ENCODE measurements at places on chromosomes 2 and 18. TPM values are rescaled to one million over a fixed set of nuclear protein-coding genes. Genes with fewer than 3 reads are reported as not detected.

- peak; percentile 66 for DNase-seq
Measured at GRCh38 chr2:173553593-173553992, 198.9 kb downstream of the CDCA7 start.

DNA sequence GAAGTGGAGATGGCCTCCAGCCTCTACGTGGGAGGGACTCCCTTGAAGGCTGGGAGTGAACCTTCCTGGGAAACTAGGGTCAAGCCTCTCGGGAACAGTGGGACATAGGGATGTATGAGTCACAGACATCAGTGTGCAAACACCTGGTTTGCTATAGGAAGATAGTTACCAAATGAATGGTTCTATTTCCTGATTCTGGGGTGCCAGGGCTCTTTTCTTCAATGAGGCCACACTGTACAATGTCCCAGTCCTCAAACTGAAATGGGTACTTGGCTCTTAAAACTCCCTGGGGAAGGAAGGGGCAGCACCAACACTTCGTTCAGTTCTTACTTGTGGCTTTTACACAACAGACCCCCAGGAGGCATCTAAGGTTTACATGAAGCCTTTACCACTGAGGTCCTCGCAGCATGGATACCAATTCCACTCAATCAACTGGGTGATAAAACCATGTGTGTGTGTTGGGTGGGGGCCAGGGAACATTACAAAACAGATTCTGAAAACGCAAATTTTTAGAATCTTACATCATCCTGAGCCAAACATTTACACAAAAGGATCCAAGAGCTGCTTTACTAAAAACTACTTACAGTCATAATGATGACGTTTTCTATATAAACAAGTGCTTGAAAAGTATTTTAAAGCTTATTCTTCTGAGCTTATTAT, 10.4 kb downstream of the ERFE start:
- no peaks in the 10 kb centered on the region for H3K27me3 ChIP-seq
- H3K27ac ChIP-seq = peak overlapping the region; percentile 96
- H3K36me3 ChIP-seq = peaks cover 9% of the 10 kb centered on the region
- DNase-seq = peak; percentile 93

DNA sequence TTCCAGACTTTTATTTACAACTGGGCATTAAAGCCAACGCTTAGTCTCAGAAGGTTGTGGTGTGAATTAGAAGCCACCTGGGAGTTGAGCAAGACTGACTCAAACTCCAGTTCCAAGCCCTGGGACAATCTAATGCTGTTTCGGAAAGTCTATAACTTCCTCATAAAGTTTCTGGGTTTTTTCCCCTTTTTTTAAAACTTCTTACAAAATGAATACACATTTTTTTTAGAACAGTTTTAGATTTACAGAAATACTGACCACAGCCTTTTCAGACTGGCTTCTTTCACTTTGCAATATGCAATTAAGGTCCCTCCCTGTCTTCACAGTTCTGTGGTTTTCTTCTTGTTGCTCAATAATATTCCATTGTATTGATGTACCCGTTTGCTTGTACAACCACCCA, 115.9 kb upstream of the TWIST2 start:
- H3K4me3 ChIP-seq = peak overlapping the region; percentile 40

DNA sequence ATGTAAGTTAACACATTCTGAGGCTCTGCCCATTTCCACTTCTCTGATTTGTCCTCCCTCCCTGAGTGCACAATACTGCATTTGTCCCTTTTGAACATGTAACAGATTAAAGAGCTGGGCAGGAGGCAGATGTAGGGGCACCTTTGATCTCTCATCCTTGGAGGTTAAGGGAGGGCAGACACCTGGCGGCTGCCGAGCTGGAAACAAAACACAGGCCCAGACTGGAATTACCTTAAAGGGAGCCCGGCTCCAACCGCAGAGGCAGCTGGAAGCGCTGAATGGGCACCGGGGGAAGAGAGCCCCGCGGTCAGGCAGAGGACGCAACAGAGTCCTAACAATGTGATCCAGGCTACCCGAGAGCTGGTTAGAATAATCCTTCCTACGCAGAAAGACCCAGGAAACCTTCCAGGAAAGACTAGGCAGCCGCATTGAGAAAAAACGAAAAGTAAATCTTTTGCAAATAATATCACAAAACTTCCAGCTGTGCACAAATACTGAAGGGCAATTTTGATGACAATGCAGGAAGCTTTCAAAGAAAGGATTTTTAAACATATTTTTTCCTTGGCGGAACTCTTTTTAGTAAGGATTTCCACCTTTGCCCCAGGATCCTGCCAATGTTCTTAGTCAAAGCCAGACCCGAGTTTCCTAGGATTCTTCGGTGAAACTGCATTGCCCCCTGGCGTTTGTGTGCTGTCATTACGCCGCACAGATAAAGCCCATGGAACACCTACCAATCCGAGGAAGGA, 216.0 kb downstream of the TGIF1 start:
- peaks cover 9% of the 10 kb centered on the region for H3K4me1 ChIP-seq
- no peak overlapping the region for H3K4me3 ChIP-seq
- peak overlapping the region; percentile 22 for H3K27ac ChIP-seq
- no peaks in the 10 kb centered on the region for H3K27me3 ChIP-seq
- DNase-seq = peak; percentile 92

Gene PLCD4
- 0.51 TPM for total RNA-seq

DNA sequence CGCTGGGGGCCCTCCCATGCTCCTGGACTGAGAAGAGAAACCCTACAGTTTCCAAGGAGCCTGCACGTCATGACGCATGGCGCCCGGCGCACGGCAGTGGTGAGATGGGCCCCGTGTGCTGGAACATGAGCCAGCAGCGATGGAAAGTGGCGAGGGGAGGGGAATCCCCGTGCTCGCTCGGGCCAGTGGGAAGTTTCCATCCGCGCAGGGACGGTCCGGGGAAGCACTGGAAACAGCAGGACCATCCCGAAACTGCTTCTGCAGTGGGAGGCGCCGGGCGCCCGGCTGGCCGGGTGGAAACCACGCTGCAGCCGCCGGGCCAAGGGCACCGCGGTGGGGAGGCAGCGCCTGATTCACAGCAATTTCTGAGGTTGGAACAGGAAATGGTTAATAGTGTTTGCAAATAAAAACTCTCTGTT, 4.9 kb upstream of the PDCD1 start:
- peaks cover 16% of the 10 kb centered on the region for H3K27me3 ChIP-seq
- peaks cover 5% of the 10 kb centered on the region for H3K4me1 ChIP-seq
- no peak overlapping the region for H3K27ac ChIP-seq
- no peaks in the 10 kb centered on the region for H3K36me3 ChIP-seq
- no peak overlapping the region for H3K4me3 ChIP-seq

DNA sequence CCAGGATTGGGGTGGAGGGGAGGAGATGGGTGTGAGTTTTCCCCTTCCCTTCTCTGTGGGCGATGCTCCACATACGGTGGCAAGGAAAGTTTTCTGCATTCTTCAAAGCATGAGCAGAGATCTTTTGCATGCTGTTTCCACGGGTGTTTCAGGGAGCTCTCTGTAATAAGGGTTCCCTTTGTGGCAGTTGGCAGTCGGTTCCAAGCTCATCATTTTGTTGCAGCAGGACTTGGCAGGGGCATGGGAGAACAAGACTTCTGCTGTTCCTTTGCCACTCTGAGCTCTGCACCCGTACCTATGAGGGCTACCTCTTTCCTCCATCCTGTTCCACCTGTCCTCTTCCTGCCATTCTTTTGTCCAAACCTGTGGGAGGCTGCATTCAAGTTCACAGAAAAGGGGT, 71.3 kb upstream of the SPRED2 start:
- no peaks in the 10 kb centered on the region for H3K4me1 ChIP-seq
- H3K4me3 ChIP-seq = no peak overlapping the region
- H3K36me3 ChIP-seq = no peaks in the 10 kb centered on the region
- H3K27ac ChIP-seq = no peak overlapping the region
- DNase-seq = no peak

- DNase-seq = no peak
- H3K36me3 ChIP-seq = no peaks in the 10 kb centered on the region
- no peak overlapping the region for H3K27ac ChIP-seq
- no peaks in the 10 kb centered on the region for H3K27me3 ChIP-seq
- no peak overlapping the region for H3K4me3 ChIP-seq
Measured at GRCh38 chr2:34567128-34567527, 968.0 kb upstream of the FAM98A start.

Gene CARF
- 9.5 TPM for total RNA-seq

- H3K27ac ChIP-seq = peak overlapping the region; percentile 67
- no peaks in the 10 kb centered on the region for H3K36me3 ChIP-seq
- H3K4me1 ChIP-seq = peaks cover 31% of the 10 kb centered on the region
- peak; percentile 47 for DNase-seq
- H3K27me3 ChIP-seq = no peaks in the 10 kb centered on the region
Measured at GRCh38 chr2:217418544-217418943, 558.7 kb upstream of the TNP1 start.

GRCh38 chr2:172995323-172996244, 80.1 kb upstream of the MAP3K20 start:
- H3K36me3 ChIP-seq = no peaks in the 10 kb centered on the region
- peak overlapping the region; percentile 39 for H3K4me3 ChIP-seq
- peak overlapping the region; percentile 83 for H3K27ac ChIP-seq
- DNase-seq = peak; percentile 90
- H3K4me1 ChIP-seq = peaks cover 45% of the 10 kb centered on the region

Gene DSEL
- 132 TPM for total RNA-seq

Gene GULP1
- total RNA-seq = 11.9 TPM

DNA sequence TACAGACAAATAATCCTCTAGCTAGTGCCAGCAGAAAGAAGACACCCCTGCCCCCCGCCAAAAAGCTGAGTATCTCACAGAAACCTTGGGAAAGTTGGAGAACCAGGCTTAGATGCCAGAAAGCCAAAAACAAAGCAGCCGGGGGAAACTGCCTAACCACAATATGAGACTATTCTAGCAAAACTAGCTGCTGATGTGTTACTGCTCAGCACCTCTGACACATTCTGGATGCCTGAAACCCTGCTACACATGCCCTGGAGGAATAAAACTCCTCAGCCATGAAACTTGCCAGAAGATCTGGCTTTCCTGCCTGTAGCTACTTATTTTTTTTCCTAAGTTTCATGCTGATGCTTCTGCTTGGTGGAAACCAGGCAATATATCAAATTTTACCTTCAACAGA, 122.7 kb upstream of the GCFC2 start:
- DNase-seq = no peak
- H3K27ac ChIP-seq = no peak overlapping the region
- H3K4me3 ChIP-seq = no peak overlapping the region
- no peaks in the 10 kb centered on the region for H3K4me1 ChIP-seq
- H3K36me3 ChIP-seq = no peaks in the 10 kb centered on the region
- no peaks in the 10 kb centered on the region for H3K27me3 ChIP-seq

DNA sequence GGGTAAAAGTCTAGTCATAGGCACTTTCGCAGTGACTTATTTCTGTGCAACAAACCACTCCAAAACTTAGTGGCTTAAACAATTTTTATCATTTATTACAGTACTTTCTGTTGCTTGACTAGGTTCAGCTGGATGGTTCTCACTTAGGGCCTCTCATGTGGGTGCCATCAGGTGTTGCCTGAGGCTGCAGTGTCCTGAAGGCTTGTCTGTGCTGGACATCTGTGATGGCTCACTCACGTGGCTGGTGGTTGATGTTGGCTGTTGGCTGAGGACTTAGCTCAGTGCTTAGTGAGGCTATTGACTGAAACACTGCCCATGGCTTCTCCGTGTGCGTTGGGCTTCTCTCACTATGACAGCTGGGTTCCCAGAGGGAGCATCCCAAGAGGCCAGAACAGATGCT, 81.4 kb upstream of the GCFC2 start:
- H3K4me3 ChIP-seq = no peak overlapping the region
- no peaks in the 10 kb centered on the region for H3K4me1 ChIP-seq
- H3K27me3 ChIP-seq = peaks cover 7% of the 10 kb centered on the region
- H3K27ac ChIP-seq = no peak overlapping the region
- no peaks in the 10 kb centered on the region for H3K36me3 ChIP-seq

- no peaks in the 10 kb centered on the region for H3K27me3 ChIP-seq
- DNase-seq = no peak
- no peak overlapping the region for H3K4me3 ChIP-seq
- H3K36me3 ChIP-seq = no peaks in the 10 kb centered on the region
- no peak overlapping the region for H3K27ac ChIP-seq
Measured at GRCh38 chr2:95203911-95204310, 3.4 kb upstream of the ZNF892 start.

GRCh38 chr18:4510711-4511110, 55.6 kb upstream of the DLGAP1 start:
- no peaks in the 10 kb centered on the region for H3K4me1 ChIP-seq
- H3K4me3 ChIP-seq = no peak overlapping the region
- DNase-seq = no peak
- no peaks in the 10 kb centered on the region for H3K27me3 ChIP-seq
- H3K36me3 ChIP-seq = no peaks in the 10 kb centered on the region

- no peak overlapping the region for H3K27ac ChIP-seq
- no peaks in the 10 kb centered on the region for H3K27me3 ChIP-seq
- no peaks in the 10 kb centered on the region for H3K4me1 ChIP-seq
- H3K36me3 ChIP-seq = no peaks in the 10 kb centered on the region
- no peak overlapping the region for H3K4me3 ChIP-seq
Measured at GRCh38 chr2:141534666-141535362, 596.0 kb downstream of the LRP1B start.

DNA sequence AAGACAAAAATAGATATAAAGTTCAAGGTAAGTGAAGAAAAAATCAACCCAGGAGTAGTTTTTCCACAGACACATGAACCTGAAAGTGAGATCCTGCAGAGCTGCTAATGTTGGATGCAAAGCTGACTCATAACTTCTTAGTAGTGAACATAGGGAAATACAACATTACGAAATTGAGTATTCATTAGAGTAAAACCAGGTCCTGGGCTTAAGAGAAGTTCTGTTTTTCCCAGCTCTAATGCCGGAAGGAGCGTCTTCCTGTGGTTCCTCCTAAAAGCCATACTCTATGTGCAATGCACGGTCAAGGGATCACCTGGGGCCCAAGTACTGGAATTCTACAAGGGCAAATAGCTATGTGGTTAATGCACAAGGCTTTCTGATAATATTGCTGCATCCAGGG, 141.7 kb downstream of the RBMS1 start:
- no peaks in the 10 kb centered on the region for H3K27me3 ChIP-seq
- peak overlapping the region; percentile 54 for H3K27ac ChIP-seq
- H3K4me1 ChIP-seq = peaks cover 73% of the 10 kb centered on the region
- H3K4me3 ChIP-seq = no peak overlapping the region
- peaks cover 18% of the 10 kb centered on the region for H3K36me3 ChIP-seq
- DNase-seq = peak; percentile 87

DNA sequence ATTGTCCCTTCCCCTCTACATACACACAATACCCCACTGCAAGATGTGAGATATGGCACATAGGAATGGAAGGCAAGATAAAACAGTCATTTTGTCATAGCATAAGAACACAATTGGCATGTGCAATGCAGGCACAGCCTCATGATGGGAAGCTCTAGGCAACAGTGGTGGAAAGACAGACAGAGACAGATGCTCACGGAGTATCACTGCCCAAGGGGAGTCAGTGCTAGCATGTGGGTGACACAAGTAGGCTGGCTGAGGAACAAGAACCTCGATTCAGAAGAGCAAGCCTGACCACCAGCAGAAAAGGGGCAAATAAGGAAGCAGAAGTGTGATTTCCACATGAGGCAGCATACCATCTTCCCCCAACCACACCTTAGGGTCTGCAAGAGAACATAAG, 323.6 kb downstream of the PAX3 start:
- no peak for DNase-seq
- no peaks in the 10 kb centered on the region for H3K36me3 ChIP-seq
- no peak overlapping the region for H3K4me3 ChIP-seq
- peaks cover 17% of the 10 kb centered on the region for H3K27me3 ChIP-seq

Gene PAX3
- total RNA-seq = not detected

Gene RBBP8
- 45.2 TPM for total RNA-seq

- peak overlapping the region; percentile 70 for H3K4me3 ChIP-seq
- H3K27ac ChIP-seq = no peak overlapping the region
- H3K36me3 ChIP-seq = no peaks in the 10 kb centered on the region
- peak; percentile 77 for DNase-seq
- H3K4me1 ChIP-seq = peaks cover 14% of the 10 kb centered on the region
Measured at GRCh38 chr2:105744091-105744908, 412 bp upstream of the NCK2 start.

Gene TMEFF2
- not detected for total RNA-seq

GRCh38 chr2:127029350-127030051, 77.5 kb downstream of the BIN1 start:
- peaks cover 11% of the 10 kb centered on the region for H3K4me1 ChIP-seq
- no peak overlapping the region for H3K4me3 ChIP-seq
- H3K27me3 ChIP-seq = no peaks in the 10 kb centered on the region
- no peak for DNase-seq

All from GM23248 (cell line).